ENCODE measurements at places on chromosomes 5 and 9. TPM values are rescaled to one million over a fixed set of nuclear protein-coding genes. Genes with fewer than 3 reads are reported as not detected.

F2RL2 gene
- total RNA-seq = 0.25 TPM

GFPT2 gene
- total RNA-seq = 0.13 TPM

RASGEF1C gene
- total RNA-seq = not detected

FAM221B gene
- total RNA-seq = not detected

PCDH1 gene
- 37.4 TPM for total RNA-seq

CAAP1 gene
- total RNA-seq = 10.9 TPM

ZDHHC11 gene
- total RNA-seq = 0.26 TPM

PCDHGC5 gene
- total RNA-seq = 0.51 TPM

PCDHGA9 gene
- 1.4 TPM for total RNA-seq

GZMA gene
- total RNA-seq = 0.13 TPM

MINAR2 gene
- total RNA-seq = not detected

GRM6 gene
- total RNA-seq = not detected

PCDHGA6 gene
- total RNA-seq = 1.2 TPM

F2RL1 gene
- 98.1 TPM for total RNA-seq

C5orf58 gene
- not detected for total RNA-seq

GDNF gene
- not detected for total RNA-seq

CDC23 gene
- total RNA-seq = 28.5 TPM

ZNF366 gene
- total RNA-seq = 1.9 TPM

TXNDC8 gene
- total RNA-seq = not detected

AQP3 gene
- 0.25 TPM for total RNA-seq

PAEP gene
- not detected for total RNA-seq

HCN1 gene
- total RNA-seq = not detected

SGCD gene
- 0.64 TPM for total RNA-seq

MEGF9 gene
- total RNA-seq = 5.7 TPM

SNCB gene
- 0.76 TPM for total RNA-seq

All from dermis microvascular lymphatic vessel endothelial cell (primary cell).